Head of caudate nucleus (tissue), 42 donors: ENCODE measurements at places on chromosomes 1 and 21.
A peak's percentile ranks its signal among the peaks of the same experiment; 100 is the strongest.

DNA sequence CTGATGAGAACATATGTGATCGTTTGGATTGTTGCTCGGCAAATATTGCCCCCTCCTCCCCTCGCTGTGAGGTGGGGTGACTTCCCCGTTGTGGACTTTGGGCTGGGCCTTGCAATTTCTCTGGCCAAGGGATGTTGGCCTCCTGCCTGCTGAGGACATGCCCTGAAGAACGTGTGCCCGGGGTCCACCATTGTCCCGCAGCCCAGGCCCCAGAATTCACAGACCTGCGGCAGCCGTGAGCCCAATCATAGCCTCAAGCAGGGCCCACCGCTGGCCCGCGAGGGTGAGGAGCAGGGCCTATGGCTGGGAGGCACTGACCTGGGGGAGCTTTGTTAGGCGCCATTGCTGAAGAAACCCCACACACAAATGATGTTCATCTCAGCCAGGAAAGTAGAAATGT, 58.3 kb upstream of the ACTRT2 start:
- no peak for DNase-seq

- no peak for DNase-seq
These were observed 120.8 kb downstream of the RGS2 start for GRCh38 chr1:192929597-192929996.

GRCh38 chr1:179251675-179252074, 22.2 kb upstream of the ABL2 start:
- no peak for DNase-seq

DNA sequence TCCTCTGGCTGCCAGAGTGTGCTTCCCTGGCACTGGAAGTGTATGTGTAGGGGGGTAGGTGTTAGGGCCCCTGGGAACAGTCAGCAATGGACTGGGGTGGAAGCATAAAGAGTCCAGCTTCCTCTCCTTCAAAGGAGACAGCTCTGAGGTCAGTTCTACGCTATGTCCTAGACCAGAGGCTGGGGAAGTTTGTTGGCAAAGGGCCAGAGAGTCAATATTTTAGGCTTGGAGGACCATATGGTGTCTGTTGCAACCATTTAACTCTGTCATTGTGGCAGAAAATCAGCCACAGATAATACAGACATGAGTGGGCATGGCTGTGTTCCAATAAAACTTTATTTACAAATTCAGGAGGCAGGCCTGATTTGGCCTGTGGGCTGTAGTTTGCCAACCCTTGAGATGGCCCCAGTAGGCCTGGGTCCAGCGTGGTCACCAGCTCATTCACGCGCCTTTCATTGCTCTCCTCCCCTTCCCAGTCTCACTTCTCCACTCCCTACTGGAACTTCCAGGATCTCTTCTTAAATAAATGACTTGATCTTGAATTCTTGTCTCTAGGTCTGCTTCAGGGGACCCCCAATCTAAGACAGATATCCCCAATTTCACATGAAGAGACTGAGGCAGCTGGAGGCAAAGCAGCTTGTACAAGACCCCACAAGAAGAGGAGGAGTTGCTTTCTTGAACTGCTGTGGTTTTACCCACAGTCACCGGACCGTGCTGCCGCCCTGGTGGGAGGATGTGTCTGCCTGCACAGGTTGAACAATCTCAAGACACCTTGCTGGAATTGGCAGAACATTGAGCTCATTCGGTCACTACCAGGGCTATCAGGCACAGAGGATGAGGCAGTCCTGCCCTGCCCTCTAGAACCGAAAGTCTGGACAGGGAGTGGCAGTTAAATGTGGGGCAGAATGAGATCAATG, 162.4 kb upstream of the POU3F1 start:
- DNase-seq = no peak

GRCh38 chr1:59316497-59317128, 19.7 kb downstream of the FGGY start:
- DNase-seq = no peak

DNA sequence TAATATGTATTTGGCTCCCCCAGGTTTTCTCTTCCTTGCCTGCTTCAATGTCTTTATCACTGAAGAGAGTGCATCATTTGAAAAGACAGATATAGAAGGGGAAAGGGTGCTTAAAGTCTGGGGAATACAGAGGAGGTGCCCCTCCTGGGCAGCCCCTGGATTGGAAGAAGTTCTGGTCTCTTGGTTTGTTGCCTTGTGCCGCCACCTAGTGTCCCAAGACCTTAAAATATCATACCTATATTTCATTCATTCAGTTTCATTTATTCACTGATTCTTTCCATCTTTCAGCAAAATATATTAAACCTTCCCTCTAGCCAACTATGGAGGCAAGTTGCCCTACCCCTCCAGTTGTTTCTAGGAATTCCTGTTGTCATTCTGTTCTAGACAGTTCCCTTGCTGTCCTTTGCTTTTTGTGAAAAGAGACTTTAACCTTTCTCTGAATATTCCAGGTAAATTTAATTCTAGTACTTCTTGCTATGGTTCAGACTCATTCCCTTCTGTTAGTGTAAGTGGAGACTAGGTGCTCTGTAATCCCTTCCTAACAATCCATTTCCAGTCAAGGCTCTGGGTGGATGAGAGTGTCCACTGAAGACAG, 56.1 kb downstream of the MEF2D start:
- peak; percentile 60 for DNase-seq

DNA sequence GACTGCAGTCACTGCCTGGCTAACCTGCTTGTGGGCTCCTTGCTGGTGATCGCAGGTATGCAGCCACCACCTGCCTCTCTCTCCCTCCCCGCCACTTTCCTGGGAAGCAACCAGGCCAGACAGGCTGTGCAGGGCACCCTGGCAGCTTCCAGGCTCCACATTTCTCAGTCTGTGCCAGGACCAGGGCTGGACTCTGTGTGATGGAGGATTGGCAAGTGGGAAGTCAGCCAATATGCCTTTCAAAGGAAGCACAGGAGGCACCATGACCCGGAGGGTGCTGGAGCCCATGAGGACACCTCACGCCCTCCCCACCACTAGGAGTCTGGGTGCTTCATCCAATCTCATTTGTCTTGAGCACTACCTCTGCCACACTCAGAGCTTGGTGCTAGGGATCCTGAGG, 15.8 kb upstream of the DISP3 start:
- DNase-seq = no peak

- no peak for DNase-seq
These were observed 12.3 kb upstream of the DENND2D start for GRCh38 chr1:111212634-111213335.

- no peak for DNase-seq
These were observed 50.4 kb downstream of the KIF21B start for GRCh38 chr1:200972985-200973742.

DNA sequence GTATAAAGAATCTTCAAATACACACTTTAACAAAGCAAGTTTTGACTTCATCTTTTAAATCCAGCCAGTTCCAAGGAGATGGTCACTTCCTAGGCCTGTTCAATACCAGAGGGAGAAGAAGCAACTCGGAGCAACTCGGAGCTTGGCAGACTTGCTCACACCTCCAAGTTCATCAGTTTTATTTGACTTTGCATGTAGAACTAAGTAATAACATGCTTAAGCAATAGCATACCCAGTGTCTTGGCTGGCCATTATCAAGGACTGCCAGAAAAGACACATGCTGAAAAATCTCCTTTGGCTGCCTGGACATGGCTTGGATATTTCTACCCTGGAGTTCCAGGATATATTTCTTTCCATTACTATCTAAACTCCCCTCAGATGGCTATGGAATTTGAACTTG, 52.6 kb downstream of the GNG12 start:
- DNase-seq = no peak

- no peak for DNase-seq
These were observed 11.4 kb upstream of the SELE start for GRCh38 chr1:169745015-169745861.

GRCh38 chr1:222310836-222311235, 237.1 kb downstream of the HHIPL2 start:
- DNase-seq = peak; percentile 36

GRCh38 chr1:17274186-17275170, 25.6 kb downstream of the PADI3 start:
- DNase-seq = no peak

- DNase-seq = no peak
These were observed 40.4 kb upstream of the TMEM61 start for GRCh38 chr1:54940042-54940441.

DNA sequence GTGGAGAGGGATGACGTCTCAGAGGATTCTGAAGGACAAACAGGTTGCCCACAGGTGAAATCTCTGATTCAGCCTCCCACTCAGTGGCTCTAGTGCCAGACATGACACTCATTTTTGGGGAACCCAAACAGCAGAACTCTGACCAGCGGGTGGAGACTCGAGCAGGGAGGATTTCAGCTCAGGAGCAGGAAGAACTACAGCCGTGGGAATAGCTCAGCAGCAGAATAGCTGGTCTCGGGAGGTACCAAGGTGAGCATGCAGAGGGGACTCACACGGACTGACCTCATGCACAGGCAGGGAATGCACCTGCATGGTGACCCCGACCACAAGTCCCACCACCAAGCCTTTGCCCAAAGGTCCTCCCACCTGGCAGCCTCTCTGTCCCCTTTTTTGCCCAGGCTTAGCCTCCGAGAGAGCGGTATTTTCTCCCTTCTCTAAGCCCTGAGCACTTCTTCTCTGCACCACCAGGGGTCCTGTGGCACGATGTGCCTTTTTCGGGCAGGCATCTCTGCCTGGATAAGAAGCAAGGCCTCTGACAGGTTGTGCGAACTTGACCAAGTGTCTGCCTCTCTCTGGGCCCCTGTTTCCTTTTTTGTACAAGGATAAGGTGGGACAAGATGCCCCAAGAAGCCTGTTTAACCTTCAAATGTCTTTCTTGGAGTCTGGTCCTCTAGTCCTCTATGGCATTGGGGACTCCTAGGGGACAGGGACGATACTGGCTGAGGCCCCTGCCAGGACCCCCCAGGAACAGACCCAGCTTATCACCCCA, 8.8 kb upstream of the FGR start:
- peak; percentile 49 for DNase-seq

DNA sequence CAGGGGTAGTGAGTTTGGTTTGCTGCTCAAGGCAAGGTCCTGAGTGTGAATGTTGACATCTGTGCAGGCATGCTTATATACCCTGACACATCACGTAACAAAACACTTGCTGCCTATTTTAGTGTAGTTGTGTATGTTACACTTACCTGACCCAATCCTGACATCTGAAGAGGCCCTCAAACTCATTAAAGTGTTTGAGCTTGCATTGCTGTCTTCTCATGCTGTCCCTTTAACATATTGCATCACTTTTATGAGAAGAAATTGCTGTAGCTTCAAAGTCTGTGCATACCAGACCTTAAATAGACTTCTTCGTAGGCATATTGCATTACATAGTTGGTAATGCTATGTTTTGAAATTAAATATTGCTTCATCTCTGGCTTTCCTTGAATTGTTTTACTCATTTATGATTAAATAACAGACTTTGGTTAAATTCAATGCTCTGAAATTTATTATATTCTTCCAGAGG, at the start of gene KRTAP19-3:
TSS of gene KRTAP19-3 (minus strand) at position 51 of the 466 bp plus-strand sequence. CDS start 56 bp downstream, outside the sequence.
- no peak for DNase-seq

- DNase-seq = no peak
These were observed 117.8 kb downstream of the SETD4 start for GRCh38 chr21:35942211-35943144.
